Frontal cortex (tissue), 4 donors: ENCODE measurements at places on chromosomes 4 and X. TPM values are rescaled to one million over a fixed set of nuclear protein-coding genes. Genes with fewer than 3 reads are reported as not detected.

DNA sequence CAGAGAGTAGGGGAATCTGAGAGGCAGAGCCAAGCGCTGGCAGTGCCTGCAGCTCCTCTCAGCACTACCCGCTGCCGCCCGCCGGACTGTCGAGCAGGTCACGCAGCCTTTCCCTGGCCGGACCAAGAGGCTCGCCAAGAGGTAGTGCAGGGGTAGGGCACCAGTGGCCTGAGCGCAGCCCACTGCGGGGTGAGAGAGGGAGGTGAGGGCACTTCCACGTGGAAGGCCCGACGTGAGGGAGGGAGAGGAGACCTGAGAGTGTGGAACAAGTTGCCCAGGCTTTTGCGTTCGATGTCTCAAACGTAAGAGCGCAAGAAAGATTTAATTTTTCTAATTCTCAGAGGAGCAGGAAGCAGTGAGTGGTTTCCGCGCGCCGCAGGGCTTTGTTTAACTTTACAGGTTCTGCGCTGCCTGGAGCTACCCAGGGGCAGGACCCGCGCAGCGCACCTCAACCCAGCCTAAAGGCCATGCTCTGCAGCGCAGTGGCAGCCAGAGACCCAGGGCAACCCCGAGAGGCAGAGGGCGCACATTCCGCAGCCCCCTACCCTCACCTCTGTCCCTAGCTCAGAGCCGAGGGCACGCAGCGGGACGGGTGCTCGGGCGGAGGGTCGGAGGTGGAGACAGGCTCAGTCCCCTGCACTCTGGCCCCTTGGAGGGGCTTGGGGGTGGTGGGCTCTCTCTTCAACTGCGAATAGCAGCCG is 14.9 kb downstream of the ARHGAP36 start:
- no peak for DNase-seq

DNA sequence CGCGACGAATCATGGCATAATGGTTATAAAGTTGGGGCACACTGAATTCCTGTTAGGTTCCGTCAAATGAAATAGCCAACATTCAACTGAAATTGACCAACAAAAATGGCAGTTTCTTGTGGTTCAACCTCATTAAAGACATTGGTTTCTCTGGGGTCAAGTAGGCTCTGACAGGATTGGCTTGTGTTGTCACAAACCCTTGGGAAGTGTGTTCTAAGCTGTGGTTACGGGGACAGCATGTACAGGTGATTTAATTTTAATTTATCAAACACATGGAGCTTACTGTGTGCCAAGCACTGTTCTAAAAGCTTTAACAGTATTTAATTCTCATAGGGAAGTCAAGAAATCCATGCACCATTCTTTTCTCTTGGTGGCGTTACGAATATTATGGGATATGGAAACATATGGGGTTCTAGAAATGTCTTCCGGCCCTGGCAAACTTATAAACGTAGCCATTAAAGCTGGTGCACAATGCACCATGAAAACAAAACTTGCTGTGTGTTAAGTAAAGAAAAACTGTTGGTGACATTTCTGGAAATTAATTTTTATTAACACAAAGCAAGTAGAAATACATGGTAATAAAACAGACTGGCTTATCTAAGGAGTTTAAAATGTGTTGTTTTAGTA is 891 bp downstream of the XK start:
- no peak for DNase-seq

DNA sequence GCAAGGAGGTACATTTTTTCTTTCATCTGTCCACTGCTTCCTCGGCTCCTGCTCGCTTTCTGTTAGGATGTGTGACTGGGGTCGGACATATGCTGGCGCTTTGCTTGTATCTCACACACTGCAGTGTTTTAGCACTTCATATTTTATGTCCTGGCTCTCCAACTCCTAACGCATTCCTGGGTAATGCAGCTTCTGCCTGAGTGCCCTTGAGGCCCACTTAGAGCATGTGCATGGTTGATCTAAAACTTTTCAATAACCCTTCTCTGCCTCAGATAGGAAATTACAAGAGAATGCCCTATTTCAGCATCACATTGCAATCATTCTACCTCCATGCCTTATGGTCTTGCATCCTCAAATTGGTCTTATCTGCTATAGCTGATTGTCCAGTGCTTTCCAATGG is 65.3 kb downstream of the NEIL3 start:
- no peak for DNase-seq

GRCh38 chrX:150879855-150880807 is 18.3 kb downstream of the CD99L2 start:
- no peak for DNase-seq

- DNase-seq: no peak
These were observed 18.2 kb downstream of the PRDM8 start for GRCh38 chr4:80215449-80216052.

GRCh38 chrX:129686422-129686948 is 31.7 kb upstream of the APLN start:
- no peak for DNase-seq

GRCh38 chr4:90183254-90183653 is 56.1 kb downstream of the CCSER1 start:
- no peak for DNase-seq

DNA sequence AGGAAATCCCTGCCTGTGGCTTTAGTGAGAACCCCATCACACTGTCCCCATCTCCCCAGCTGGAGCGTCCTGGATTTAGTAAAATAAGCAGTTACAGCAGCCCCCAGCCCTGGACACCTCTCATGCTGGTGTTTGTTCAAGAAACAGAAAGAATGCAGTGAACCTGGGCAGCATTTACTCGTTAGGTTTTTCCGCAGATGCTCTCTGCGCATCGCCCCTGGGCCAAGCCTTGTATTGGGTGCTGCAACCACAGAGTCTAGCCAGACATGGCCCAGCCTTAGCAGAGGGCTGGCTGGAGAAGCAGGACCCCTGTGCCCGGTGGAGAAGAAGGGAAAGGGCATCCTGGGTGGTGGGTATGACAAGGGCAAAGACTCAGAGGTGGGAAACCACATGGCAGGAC is 136.3 kb upstream of the PSAPL1 start:
- DNase-seq: no peak

- DNase-seq: no peak
These were observed 5.9 kb downstream of the RTL3 start for GRCh38 chrX:78653118-78653822.

DNA sequence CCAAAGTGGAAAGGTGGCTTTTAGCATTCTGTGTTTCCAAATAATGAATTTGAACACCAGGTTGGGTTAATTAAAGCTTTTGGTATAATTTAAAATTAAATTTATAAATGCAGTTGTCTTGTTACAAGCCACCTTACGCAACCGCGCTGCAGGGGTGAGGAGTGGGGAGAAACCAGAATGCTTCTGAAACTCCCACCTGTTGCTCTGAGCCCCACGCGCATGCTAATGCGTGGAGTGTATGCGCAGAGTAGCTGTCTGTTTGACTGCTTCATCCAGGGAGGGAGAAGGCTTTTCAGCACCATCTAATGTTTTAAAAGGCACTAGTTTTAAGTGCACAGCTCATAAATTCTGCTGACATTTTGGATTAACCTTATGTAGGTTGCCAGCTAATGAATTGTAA is 12.5 kb downstream of the OGT start:
- DNase-seq: no peak

Gene SMIM20
- total RNA-seq: 14.7 TPM

Gene PASD1
- total RNA-seq: not detected

Gene OPHN1
- total RNA-seq: 39.1 TPM
